ENCODE measurements at places on chromosomes 3 and 15.

- no peak for DNase-seq
Observed at GRCh38 chr3:162082516-162082915, 585.9 kb downstream of the OTOL1 start.

GRCh38 chr15:65221697-65222096 lies 10.4 kb upstream of the CILP start:
- no peak for DNase-seq

DNA sequence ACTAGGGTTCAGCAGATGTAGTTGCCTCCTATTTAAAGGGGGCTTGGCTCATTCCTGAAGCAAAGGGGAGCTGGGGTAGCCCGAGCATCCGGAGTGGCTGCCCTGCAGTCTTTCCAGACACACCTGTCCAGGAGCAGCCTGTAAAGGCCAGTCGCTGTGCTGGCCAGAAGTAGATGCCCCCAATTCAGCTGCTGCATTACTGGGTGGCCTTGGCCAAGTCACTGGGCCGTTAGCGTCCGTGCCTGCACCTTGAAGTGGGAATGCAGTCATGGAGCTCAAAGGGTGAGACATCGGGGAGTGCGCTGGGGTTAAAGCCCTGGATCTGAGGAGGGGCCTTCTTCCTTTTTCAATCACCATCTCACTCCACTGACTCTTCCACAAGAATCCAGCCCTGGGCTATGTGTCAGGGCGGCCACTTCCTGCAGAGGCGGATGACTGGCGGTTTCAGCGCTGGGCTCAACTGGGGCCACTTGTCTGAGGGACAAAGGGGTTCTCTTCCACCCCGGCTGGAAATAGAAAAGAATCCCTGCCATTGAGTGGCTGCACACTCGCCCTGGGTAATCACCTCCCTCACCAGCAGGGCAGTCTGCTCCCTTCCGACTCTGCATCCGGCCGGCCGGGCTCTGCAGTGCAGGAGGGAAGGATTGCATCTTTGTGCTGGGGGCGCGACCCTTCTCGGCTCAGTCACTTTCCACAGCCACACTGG lies 11.8 kb downstream of the ALDH1A3 start:
- no peak for DNase-seq

GRCh38 chr3:85785766-85786165 lies 827.0 kb downstream of the CADM2 start:
- no peak for DNase-seq

GRCh38 chr3:10577486-10577885 lies 72.1 kb upstream of the ATP2B2 start:
- DNase-seq, result no peak

GRCh38 chr3:107934808-107935207 lies 156.0 kb downstream of the CD47 start:
- DNase-seq, result no peak

DNA sequence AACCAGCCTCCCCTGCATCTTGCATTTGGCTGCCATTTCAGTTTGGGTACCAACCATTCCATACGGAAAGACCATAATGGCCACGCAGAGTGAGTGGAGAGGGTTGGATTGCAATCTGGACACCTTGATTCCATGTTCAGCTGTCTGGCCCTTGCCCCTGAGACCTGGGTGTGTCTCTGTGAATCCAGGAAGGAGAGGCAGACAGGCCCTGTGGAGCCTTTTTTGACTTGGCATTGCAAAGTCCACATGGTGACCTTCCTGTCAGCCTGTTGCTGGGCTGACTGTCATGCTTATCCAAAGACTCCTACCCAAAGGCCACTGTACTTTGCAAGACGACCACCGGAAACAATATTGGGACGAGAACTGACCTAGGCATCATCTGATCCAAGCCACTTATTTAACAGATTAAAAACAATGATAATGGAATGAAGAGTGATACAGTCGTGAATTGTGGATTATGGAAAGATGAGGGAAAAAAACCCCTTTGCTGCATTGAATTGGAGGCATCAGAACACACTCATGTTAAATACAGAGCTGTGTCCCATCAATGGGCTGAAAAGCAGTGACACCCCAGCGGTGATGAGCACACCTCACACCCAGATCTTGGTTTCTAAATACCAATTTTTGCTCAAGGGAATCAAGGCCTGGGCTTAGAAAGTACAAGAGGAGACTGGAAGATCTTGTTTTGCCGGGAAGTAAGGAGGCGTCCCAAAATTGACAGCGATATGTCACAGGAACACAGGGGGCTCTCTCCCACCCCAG lies 86.0 kb downstream of the LRRK1 start:
- DNase-seq, result no peak

All from upper lobe of right lung (tissue), 1 donor.